Liver (tissue), 10 donors: ENCODE measurements at places on chromosomes 4 and X. TPM values are rescaled to one million over a fixed set of nuclear protein-coding genes. Genes with fewer than 3 reads are reported as not detected.

GRCh38 chr4:25879991-25880651, 17.3 kb upstream of the SEL1L3 start:
- no peak overlapping the region for H3K4me3 ChIP-seq
- no peak overlapping the region for H3K27ac ChIP-seq
- no peaks in the 10 kb centered on the region for H3K27me3 ChIP-seq
- DNase-seq = no peak

DNA sequence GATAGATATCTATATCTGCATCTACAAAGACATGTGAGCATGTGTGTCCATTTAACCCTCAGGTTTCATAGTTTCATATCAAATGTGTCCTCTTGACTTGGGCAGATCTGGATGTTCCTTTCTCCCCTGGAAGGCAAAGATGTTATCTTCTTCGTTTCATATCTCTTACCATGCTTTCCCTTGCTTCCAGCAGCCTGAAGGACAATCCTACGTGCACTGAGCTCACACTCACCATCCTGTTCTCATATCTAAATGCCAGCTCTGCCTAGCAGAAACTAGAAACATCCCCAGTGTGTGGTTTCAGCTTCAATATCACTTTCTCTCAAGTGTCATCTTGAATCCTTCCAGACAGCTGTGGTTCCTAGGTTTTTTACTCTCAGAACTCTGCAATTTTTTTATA, 66.2 kb downstream of the ZAR1 start:
- no peak overlapping the region for H3K4me3 ChIP-seq
- no peaks in the 10 kb centered on the region for H3K4me1 ChIP-seq
- peaks cover 25% of the 10 kb centered on the region for H3K36me3 ChIP-seq

DNA sequence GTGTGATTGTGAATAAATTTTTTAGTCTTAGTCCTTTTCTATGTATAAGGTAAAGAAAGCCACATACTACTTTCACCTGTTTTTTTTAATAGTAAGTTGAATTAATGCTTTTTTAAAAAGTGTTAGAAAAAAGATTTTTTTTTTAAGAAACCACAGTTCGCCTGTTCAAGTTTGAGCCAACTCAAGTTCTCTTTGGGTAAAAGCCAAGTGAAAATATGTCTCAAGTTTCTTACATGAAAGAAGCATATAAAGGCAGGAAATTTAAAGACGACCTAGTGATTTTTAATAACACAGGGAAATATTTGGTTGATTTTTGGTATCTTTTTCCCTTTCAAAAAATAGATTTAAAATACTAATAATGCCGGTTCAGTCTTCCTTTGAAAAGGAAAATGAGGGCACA, 369.9 kb upstream of the NR3C2 start:
- DNase-seq = no peak
- no peaks in the 10 kb centered on the region for H3K27me3 ChIP-seq
- H3K4me3 ChIP-seq = no peak overlapping the region

DNA sequence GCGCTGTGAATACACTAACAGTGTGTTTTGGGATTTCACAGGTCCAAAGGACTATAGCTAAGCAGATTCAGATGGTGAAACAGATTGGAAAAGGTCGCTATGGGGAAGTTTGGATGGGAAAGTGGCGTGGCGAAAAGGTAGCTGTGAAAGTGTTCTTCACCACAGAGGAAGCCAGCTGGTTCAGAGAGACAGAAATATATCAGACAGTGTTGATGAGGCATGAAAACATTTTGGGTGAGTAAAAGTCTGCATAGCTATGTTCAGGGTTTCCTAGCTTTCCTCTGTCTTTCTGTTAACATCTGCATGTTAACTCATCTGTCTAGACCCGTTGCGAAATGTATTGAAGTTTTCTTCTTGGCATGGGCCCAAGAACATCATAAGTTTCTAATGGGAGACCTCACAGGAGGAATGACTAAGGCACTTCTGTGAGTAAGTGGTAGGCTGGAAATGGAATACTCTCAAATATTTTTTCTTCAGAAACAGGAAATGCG, 372.1 kb downstream of the BMPR1B start:
- no peaks in the 10 kb centered on the region for H3K36me3 ChIP-seq
- H3K4me3 ChIP-seq = no peak overlapping the region
- DNase-seq = no peak
- H3K27me3 ChIP-seq = no peaks in the 10 kb centered on the region
- no peaks in the 10 kb centered on the region for H3K4me1 ChIP-seq

- H3K27ac ChIP-seq = no peak overlapping the region
- no peaks in the 10 kb centered on the region for H3K27me3 ChIP-seq
- no peak for DNase-seq
- no peak overlapping the region for H3K4me3 ChIP-seq
These were observed 121.1 kb upstream of the PPARGC1A start for GRCh38 chr4:24010994-24011393.

GRCh38 chrX:129983575-129984110, 1.2 kb downstream of the BCORL1 start:
- H3K27me3 ChIP-seq = no peaks in the 10 kb centered on the region
- peaks cover 9% of the 10 kb centered on the region for H3K4me1 ChIP-seq
- H3K4me3 ChIP-seq = no peak overlapping the region
- DNase-seq = no peak

DNA sequence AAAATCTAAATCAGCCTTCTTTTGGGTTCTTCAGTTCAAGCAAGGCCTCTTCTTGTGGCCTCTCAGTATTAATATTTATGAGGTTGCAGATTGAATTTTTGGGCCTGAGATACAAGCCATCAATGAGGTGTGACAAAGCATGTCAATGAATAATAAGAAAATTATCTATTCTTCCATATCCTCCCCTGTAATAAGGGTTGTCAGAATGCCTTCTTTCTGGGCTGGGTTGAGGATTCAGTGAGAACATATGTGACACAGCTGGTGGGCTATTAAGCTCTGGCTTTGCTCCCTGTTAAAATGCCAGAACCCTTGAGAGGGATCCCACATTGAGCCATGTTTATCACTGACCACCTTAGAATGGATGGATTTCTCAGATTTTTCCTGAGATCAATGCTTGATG, 187.2 kb downstream of the AR start:
- H3K4me3 ChIP-seq = no peak overlapping the region
- no peaks in the 10 kb centered on the region for H3K27me3 ChIP-seq
- DNase-seq = no peak
- no peak overlapping the region for H3K27ac ChIP-seq
- peaks cover under 1% of the 10 kb centered on the region for H3K36me3 ChIP-seq

DNA sequence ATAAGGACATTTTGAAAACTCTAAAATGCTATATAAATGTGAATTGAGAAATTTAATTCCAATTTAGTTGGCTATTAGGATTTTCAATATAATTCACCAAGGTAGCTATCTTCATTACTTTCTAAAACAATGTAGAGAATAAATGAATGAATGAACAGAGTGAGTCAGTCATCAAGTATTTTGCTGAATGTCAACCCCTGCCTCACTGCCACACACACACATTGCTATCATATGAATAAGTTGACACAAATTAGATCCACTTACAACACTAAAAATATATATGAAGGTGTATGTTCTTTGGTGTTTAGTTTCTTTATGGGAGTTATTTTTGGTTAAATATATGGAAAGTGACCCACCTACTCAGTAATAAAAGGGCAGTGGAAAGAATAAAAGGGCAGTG, 141.4 kb upstream of the SMIM10 start:
- H3K27ac ChIP-seq = no peak overlapping the region
- no peak for DNase-seq
- H3K4me1 ChIP-seq = no peaks in the 10 kb centered on the region
- H3K36me3 ChIP-seq = no peaks in the 10 kb centered on the region
- H3K27me3 ChIP-seq = no peaks in the 10 kb centered on the region
- H3K4me3 ChIP-seq = no peak overlapping the region

DNA sequence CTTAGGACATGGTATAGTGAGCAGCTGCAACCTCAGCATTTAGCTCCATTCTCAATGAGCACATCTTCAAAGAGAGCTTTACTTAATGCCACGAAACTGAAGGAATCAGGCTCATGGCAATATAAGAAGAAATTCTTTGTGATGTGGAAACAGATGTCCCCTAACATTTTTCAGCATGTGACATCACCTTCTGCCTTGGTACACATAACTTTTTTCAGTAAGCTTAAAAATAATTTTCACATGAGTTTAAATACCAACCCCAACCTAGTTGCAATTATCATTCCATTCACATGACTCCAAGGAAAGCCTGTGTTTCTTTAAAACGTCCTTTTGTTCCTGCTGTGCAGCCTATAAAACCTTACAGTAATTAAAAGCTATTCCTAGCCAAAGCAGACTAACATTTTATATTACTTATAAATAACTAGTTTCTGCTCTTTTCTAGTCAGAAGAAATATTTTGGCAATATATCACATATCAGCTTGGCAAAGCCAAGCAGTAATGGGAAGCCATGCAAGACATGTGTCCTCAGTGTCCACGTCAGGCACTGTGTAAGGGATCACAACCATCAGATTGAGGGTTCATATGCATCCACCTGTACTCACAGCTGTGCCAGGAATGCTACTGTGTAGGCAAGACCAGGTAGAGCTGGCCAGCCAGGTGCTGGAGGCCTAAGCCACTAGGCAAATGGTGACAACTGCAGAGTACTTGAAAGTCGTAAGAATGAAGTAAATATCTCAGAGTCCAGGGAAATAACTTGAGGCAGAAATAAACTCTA, 466.6 kb downstream of the INPP4B start:
- H3K27me3 ChIP-seq = no peaks in the 10 kb centered on the region
- no peak overlapping the region for H3K27ac ChIP-seq
- no peak overlapping the region for H3K4me3 ChIP-seq
- no peaks in the 10 kb centered on the region for H3K36me3 ChIP-seq
- no peak for DNase-seq
- H3K4me1 ChIP-seq = no peaks in the 10 kb centered on the region

GRCh38 chr4:147400721-147401120, 80.2 kb upstream of the EDNRA start:
- no peaks in the 10 kb centered on the region for H3K4me1 ChIP-seq
- no peaks in the 10 kb centered on the region for H3K36me3 ChIP-seq
- DNase-seq = no peak

- H3K36me3 ChIP-seq = no peaks in the 10 kb centered on the region
- no peak for DNase-seq
- H3K27ac ChIP-seq = no peak overlapping the region
- no peak overlapping the region for H3K4me3 ChIP-seq
- H3K4me1 ChIP-seq = no peaks in the 10 kb centered on the region
- H3K27me3 ChIP-seq = no peaks in the 10 kb centered on the region
These were observed 1.9 kb upstream of the DRP2 start for GRCh38 chrX:101217689-101218088.

- H3K27me3 ChIP-seq = no peaks in the 10 kb centered on the region
- no peak overlapping the region for H3K4me3 ChIP-seq
- H3K27ac ChIP-seq = no peak overlapping the region
- H3K36me3 ChIP-seq = no peaks in the 10 kb centered on the region
These were observed 853.4 kb downstream of the STIM2 start for GRCh38 chr4:27714073-27714472.

DNA sequence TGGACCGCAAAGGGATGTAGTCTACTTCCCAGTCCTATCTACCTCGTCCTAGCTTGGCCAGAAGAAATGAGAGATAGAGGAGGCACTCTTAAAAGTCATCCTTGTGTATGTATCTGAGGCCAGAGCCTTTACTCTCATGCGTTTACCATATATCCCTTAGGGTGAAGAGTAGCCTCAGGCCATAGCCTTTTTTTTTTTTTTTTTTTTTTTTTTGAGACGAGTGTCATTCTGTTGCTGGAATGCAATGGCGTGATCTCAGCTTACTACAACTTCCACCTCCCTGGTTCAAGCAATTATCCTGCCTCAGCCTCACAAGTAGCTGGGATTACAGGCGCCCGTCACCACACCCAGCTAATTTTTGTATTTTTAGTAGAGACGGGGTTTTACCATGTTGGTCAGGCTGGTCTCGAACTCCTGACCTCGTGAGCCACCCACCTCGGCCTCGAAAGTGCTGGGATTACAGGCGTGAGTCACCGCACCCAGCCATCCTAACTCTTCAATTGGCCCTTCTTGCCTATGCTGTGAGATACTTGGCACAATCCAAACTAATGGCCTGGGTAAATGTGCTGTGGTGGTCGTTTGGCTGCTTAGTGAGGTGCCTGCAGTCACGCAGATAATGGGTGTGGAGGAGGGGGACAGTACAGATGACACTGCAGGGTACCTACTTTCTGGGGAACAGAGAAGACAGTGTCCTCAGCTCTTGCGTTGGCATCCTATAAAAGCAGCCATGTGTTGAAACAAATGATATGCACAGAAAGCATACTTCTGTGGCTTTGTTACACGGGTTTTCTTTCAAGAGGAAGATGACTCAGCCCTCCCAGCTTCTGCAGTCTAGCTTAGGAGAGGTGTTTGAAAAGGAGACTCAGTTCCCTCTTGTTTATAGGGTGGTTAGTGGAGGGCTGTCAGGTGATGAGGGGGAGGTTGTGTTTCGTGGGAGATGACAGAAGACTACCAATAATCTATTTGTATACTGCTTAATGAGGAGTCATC, 10.4 kb upstream of the DGAT2L6 start:
- no peaks in the 10 kb centered on the region for H3K27me3 ChIP-seq
- H3K4me1 ChIP-seq = no peaks in the 10 kb centered on the region
- H3K4me3 ChIP-seq = no peak overlapping the region
- no peak for DNase-seq

- DNase-seq = no peak
- no peaks in the 10 kb centered on the region for H3K27me3 ChIP-seq
- H3K4me3 ChIP-seq = no peak overlapping the region
- H3K27ac ChIP-seq = no peak overlapping the region
- H3K4me1 ChIP-seq = no peaks in the 10 kb centered on the region
These were observed 16.8 kb upstream of the DHX15 start for GRCh38 chr4:24601121-24601520.

- H3K4me3 ChIP-seq = no peak overlapping the region
- no peak overlapping the region for H3K27ac ChIP-seq
- H3K4me1 ChIP-seq = no peaks in the 10 kb centered on the region
- DNase-seq = no peak
These were observed 248.0 kb upstream of the ADAMTS3 start for GRCh38 chr4:72817012-72817411.

DNA sequence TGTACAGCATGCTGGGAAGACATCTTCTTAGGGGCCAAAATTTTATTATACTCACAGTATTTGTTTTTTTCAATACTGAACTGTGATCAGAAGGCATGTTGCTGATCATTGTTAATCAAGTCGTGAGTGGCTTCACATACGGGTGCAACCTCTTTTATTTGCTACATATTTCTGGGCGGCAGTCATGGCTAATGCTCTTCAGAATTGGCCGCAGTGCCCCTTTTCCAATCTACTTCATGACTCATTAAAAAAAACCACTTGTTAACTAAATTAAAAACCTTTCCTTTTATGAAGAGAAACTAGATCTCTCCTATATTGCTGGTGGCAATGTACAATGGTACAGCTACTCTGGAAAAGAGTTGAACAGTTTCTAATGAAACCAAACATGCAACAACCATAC, 101.5 kb upstream of the C1GALT1C1 start:
- no peak for DNase-seq
- no peaks in the 10 kb centered on the region for H3K27me3 ChIP-seq
- no peak overlapping the region for H3K4me3 ChIP-seq
- H3K36me3 ChIP-seq = no peaks in the 10 kb centered on the region
- no peaks in the 10 kb centered on the region for H3K4me1 ChIP-seq
- H3K27ac ChIP-seq = no peak overlapping the region

- peak overlapping the region; percentile 85 for H3K4me3 ChIP-seq
- peaks cover 25% of the 10 kb centered on the region for H3K4me1 ChIP-seq
- peaks cover 2% of the 10 kb centered on the region for H3K36me3 ChIP-seq
- no peaks in the 10 kb centered on the region for H3K27me3 ChIP-seq
- H3K27ac ChIP-seq = peak overlapping the region; percentile 99
These were observed 765 bp downstream of the ENOPH1 start for GRCh38 chr4:82430964-82431745.

- no peaks in the 10 kb centered on the region for H3K4me1 ChIP-seq
- no peaks in the 10 kb centered on the region for H3K27me3 ChIP-seq
- H3K36me3 ChIP-seq = no peaks in the 10 kb centered on the region
These were observed 24.4 kb upstream of the SMARCA5 start for GRCh38 chr4:143489106-143489505.

Gene SOD3
- 2.6 TPM for total RNA-seq

Gene AKAP4
- not detected for total RNA-seq

Gene TMPRSS11D
- total RNA-seq = not detected

Gene SCRG1
- not detected for total RNA-seq

Gene EDNRA
- total RNA-seq = 6.0 TPM

Gene FHDC1
- total RNA-seq = 0.17 TPM

Gene SORBS2
- 23.3 TPM for total RNA-seq

Gene PLAC8
- total RNA-seq = 63.2 TPM
